ENCODE measurements at places on chromosomes 12 and 14.

DNA sequence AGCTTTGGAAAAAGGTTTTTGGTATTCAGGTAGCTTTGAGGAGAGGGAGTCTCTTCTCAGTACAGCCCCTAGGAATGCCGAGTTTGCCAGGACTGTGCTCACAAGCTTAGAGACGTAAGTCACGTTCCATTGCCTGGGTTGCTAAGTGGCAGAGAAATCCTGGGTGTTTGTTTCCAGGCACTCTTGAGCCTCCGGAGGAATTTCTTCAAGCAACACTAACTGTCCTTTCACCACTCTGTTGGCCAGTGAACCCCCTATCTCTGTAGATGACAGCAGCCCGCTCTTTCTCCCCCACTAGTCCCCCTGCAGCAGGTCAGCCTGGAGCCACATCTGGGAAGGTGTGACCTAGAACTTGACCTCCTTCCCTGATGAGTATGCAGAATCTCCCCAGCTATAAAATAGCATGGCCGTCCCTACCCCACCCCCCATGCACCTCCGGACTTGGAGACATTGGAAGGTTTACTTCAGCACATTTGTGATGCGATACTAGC lies 162.7 kb downstream of the ZFP36L1 start:
- DNase-seq = no peak

DNA sequence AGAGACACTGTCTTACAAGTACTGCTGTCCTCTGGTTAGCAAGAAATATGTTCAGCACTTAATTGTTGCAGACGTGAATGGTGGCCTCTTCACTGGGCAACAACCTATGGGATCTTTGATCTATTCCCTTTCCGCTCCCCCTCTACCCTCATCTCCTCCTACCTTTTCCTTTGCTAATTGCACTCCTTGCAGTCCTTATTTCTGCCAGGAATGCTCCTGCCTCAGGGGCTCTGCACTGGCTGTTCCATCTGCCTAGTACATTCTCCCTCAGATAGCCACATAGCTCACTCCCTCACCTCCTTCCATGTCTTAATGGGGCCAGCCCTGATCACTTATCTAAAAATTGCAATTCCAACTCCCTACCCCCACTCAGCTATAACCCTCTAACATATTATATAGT lies 4.5 kb upstream of the NFYB start:
- DNase-seq = no peak

GRCh38 chr14:22512106-22512814 lies 76.8 kb downstream of the DAD1 start:
- DNase-seq = no peak

GRCh38 chr12:132373901-132374611 lies 44.7 kb upstream of the GALNT9 start:
- no peak for DNase-seq

DNA sequence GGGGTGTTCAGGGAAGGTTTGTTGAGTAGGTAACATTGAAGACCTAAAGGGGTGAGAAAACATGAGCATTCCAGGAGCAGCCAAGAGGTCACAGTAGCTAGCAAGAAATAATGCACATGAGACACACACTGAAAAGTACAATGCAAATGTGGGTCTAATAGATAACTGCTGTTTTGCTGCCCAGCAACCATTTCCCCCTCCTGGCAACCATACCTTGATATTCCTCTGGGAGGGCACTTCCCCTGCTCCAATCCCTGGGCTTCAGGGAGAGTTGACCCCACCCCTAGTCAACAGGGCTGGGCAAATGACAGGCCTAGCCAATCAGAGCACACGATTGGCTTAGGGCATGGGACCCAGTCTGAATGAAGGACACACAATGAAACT lies 8.5 kb upstream of the ACTN1 start:
- peak; percentile 55 for DNase-seq

- no peak for DNase-seq
Measured at GRCh38 chr14:90514015-90514398, 117.2 kb downstream of the CALM1 start.

DNA sequence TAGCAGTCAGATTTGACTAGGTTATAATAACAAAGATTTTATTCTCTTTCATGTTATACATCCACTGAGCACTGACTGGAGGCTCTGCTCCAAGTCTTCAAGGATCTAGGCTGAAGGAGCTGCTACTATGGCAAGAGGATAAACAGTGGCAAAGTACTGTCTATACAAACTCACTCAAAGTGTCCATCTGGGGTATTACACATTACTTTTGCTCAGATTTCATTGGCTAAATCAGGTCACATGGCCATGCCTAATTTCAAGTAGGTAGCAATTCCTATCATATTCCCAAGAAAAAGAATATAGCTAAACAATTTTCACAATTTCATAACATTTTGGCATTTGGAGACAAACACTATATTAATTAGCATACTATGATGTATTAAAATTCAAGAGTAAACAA lies 40.9 kb downstream of the CDK17 start:
- DNase-seq = no peak

GRCh38 chr14:91295276-91295845 lies 50.9 kb upstream of the GPR68 start:
- no peak for DNase-seq

DNA sequence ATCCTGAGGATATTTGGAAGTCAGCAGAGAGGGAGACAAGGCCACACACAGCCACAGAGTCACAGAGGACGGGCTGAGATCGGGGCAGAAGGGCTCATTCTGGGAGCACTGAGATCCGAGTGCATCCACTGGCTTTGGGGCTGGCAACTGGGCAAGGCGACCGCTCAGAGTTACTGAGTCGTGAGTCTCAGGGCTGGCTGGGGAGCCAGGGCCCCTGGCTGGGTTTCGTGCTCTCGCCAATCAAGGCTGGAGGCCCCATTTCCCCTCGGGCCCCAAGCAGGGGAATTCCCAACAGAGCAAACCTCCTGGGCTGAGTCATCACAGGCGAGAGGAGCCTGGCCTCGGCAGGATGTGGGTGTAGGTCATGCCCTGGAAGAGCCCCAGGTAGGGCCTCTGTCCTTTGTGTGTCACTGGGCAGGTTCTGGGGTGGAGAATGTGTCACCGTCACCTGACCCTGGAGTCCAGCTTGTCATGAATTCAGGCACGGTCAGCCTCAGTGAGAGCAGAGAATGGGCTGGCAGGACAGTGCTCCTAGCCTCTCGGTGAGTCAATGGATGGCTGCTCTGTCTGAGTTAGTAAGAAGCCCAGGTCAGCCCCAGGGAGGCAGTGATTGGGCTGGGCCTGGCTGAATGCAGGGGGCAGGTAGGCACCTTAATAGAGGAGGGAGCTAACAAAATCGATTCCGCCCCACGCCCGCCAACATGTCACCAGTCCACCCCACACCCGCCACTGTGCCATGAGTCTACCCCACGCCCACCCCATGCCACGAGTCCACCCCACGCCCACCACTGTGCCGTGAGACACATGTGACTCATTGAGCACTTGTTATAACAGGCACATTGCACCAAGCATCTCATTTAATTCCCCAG lies 16.9 kb downstream of the ASB2 start:
- DNase-seq = no peak

GRCh38 chr12:64666054-64666914 lies 56.0 kb downstream of the RASSF3 start:
- DNase-seq = no peak

DNA sequence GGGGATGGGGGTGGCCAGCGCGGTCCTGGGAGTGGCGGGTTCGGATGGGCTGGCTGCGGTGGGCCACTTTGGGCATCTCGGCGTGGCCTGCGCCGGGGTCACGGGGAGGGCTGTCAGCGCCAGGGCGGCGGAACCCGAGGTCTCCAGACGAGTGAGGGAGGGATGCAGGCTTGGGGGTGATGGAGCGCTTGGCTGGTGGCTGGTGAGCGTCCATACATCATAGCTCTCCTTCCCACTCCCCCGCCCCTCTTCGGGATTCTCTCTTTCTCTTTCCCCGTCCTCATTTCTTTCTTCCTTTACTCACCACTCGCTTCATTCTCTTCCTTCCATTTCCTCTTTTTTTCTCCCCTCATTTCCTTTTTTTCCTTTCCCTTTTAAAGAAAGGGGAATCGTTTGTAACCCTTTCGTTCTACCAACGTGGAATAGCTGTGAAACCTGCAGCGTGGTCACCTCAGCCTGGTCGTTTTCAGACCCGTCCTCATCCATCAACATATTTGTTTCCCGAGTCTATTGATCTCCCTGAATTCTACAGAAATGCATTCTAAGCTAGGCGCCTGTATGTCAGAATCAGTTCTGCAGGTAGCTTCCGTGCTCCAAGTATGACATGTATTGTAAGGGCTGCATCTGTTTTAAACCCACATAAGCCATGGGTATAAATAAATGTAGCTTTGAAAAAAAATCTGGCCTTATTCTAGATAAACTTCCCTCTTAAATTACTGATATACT lies 260.3 kb upstream of the E2F7 start:
- DNase-seq = peak; percentile 48

- DNase-seq = no peak
Measured at GRCh38 chr12:45540661-45541341, 188.7 kb upstream of the ARID2 start.

GRCh38 chr12:88472248-88472647 lies 108.0 kb downstream of the KITLG start:
- DNase-seq = no peak

DNA sequence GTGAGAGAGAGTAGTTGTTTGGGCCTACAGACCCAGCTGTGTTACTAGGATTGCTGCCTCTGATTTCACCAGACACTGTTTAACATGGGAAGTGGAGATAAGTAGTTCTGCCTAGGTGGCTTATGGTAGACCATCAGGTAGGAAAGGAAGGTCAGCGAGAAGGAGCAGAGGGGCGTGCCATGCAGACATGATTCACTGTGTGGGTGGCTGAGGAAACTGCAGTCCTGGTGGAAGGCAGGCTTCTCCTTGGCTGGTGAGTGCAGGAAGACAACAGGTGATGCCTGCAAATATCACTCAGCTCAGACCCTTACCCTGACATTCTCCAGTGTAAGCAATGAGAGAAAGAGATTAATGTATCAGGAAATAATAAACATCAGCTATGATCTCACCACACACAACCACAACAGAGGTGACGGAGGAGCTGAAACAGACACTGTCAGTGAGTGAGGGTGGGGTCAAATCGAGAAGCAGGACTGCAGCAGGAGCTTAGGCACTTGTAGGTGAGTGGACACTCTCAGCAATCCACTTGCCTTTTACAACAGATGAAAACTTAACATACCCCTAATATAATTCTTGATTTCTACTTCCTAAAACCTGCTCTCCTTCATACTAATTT lies 2.1 kb upstream of the PRR4 start:
- DNase-seq = no peak

GRCh38 chr14:95261616-95262510 lies 57.8 kb downstream of the CLMN start:
- no peak for DNase-seq

- no peak for DNase-seq
Measured at GRCh38 chr12:1552911-1553491, 41.4 kb downstream of the FBXL14 start.

- no peak for DNase-seq
Measured at GRCh38 chr12:65590318-65590717, 234.0 kb upstream of the HMGA2 start.
